ENCODE measurements at places on chromosomes 2 and 18.

DNA sequence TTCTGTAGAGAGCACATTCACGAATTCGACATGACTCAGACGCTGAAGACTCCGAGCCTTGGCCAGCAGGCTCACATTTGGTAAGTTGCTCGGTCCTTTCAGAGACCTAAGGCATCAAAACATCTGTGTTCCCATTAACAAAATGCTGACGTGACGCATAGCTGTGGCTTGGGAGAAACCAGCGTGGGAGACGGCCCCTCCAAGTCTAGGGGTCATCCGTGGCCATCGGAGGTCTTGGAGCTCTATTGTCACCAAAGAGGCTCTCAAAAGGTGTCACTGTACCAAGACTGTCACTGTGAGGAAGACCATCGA is 14.9 kb downstream of the FBLN7 start:
- DNase-seq, result no peak

DNA sequence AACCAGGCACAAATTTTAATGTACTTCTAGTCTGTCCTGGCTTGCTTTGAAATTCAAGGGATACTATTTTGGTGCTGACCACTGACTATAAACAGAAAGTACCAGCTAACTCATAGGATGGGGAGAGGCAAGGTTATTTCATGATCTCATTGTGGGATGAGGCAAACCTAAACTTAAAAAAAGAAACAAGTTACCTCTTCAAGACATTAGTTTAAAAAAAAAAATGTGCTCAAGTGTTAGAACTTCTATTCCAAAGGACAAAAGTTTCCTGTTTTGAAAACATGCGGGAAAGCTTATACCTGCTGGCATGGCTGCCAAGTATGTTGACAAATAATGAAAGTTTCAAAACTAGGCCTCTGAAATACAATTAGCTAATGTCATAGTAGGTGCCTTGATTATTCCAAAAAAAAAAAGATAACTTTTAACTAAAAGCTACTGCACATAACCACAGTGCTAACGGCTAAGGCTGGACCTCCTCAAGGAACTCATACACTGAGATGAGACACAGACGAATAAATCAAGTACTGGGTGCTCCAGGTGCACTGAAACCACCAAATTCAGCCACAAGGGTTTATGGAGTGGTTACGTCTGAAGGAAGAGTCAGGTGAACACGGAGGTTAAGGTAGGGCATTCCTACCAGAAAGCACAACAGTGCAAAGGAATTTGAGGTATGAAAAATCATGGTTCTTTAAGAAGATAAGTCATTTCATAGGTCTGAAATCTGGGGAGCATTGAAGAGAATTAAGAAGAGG is 38.1 kb downstream of the TMEM131 start:
- no peak for DNase-seq

DNA sequence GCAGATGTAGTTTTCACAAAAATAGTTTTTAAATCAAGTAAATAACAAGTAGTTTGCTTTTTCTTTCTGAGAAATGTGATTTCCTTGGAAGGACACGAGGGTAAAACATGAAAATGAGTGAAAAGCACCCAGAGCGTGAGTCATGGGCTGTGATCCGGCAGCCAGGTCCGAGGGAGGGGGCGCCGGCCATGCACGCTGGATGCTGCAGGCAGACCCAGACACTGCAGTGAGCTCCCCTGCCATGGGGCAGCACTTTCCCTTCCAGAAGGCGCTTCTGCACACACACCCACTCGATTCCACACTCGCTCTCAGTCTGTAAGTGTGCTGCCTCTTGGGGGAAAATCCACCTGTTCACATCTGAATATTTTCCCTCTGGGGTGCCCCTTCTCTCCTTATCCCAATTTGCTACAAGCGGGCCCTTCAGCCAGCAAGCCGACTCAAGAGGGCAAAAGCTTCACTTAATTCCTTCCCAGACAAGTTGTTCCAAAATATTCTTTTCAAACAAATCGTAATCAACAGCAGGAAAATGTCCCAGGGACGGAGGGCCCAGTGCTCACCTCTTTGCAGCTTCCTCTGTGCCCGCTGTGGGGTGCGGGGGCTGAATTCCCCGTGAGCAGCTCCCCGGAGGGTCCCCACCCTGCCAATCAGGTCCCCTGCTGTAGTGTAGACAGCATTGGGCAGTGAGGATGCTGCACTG is 87.0 kb upstream of the ID2 start:
- DNase-seq, result no peak

- DNase-seq, result no peak
Measured at GRCh38 chr2:239163688-239164334, 237.0 kb downstream of the HDAC4 start.

- no peak for DNase-seq
Measured at GRCh38 chr2:230650585-230651137, 62.0 kb upstream of the CAB39 start.

- no peak for DNase-seq
Measured at GRCh38 chr2:214382229-214382628, 28.6 kb upstream of the VWC2L start.

DNA sequence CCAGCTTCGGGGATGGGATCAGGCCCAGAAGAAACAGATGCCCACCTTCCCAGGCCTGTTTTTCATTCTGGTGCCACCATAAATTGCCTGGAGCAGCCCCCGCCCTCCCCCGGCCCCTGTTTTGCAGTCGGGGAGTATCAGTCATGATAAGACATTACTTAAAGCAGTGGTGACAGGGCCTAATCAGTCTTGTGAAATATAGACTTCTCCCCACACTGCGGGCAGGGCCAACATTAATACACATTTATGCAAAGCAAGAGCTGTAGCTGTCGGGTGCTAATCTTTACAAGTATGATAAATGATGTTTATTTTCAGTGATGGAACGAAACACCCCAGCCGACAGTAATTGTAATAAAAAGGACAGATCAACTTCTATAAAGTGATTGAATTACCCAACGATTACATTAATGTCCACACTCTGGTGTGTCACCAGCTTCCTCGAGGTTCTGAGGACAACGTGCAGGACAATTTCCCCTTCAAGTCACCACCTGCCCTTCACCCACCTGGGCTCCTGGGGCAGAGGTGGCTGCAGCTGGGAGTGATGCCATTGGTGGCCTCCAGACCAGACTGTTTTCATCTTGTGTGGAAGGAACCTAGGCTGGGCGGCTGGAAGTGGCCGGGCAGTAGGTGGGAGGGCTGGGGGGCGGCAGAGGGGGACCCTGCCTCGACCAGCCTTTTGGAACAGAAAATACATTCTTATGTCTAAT is 226.0 kb downstream of the TFCP2L1 start:
- no peak for DNase-seq

- no peak for DNase-seq
Measured at GRCh38 chr18:32771169-32771751, 1.6 kb downstream of the KLHL14 start.

DNA sequence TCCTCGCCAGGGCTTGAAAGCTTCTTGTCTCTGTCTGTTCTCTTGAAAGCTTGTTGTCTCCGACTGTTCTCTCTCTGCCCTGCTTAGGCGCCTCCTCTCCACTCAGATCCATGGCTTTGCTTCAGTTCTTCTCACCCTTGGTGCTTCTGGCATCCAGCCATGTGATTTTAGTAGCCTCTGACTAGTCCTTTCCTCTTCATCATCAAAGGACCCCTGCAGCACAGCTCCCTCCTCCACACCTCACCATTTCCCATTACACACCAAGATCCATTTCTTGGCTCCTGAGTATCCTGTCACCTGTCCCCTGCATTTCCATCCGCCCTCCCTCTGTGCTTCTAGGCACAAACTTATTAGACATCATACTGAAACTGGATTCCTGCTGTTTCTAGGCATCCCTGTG is 59.4 kb downstream of the ZNF236 start:
- no peak for DNase-seq

DNA sequence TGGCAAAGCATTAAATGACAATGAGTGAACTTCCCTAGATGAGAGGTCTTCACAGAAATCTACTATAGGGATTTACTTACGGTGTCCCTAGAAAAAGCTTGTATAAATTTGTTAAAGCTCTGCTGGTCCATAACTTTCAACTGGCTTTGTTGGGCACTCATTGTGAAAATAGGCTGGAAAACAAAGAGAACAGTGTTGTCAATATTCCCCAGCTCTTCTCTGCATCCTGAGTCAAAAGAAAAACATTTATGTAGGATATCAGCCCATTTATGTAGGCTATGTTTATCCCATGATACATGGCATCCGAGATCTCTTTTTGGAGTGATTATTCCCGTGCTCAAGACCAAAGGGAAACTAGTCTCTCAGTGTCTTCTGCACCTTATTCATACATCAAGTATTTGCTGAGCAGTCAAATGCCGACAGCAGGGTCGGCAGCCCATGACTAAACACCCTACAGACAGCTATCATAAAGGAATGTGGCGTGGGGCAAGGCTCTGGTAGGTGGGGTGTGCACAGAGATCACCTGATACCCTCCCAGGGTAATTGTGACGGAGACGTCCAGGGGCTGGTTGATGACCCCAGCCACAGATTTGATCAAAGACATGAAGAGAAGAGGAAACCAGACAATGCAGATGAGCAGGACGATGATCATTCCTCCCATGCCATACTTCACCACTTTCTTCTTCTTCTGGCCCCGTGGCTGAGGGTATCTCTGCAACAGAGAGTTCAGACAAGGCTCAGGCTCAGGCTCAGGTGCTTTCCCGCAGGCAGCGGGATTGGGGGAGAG is 155.9 kb downstream of the NAPG start:
- DNase-seq, result no peak

- DNase-seq, result no peak
Measured at GRCh38 chr2:120445449-120446143, 99.7 kb downstream of the INHBB start.

Measured in head of caudate nucleus (tissue), 42 donors.